ENCODE measurements at places on chromosomes 2 and 18.
A peak's percentile ranks its signal among the peaks of the same experiment; 100 is the strongest.

DNA sequence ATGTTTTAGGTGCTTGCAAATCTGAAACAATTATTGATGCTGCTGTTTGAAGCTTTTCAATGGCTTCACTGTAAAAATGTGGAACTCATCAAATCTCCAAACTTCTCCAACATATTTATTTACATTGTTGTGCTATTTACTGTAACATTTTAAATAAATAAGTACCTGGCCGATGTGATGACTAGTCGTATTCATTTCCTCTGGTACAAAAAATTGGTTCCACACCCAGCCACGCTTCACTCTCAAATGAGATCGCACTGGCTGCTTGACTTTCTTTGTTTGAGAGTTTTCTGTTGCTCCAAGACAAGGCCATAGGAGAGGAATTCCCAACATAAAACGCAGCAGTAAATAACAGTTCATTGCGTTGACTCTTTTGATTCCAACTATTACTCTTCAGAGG, 32.0 kb downstream of the CDH19 start:
- peak; percentile 51 for DNase-seq

GRCh38 chr2:3365219-3365618, 12.4 kb downstream of the EIPR1 start:
- DNase-seq = no peak

DNA sequence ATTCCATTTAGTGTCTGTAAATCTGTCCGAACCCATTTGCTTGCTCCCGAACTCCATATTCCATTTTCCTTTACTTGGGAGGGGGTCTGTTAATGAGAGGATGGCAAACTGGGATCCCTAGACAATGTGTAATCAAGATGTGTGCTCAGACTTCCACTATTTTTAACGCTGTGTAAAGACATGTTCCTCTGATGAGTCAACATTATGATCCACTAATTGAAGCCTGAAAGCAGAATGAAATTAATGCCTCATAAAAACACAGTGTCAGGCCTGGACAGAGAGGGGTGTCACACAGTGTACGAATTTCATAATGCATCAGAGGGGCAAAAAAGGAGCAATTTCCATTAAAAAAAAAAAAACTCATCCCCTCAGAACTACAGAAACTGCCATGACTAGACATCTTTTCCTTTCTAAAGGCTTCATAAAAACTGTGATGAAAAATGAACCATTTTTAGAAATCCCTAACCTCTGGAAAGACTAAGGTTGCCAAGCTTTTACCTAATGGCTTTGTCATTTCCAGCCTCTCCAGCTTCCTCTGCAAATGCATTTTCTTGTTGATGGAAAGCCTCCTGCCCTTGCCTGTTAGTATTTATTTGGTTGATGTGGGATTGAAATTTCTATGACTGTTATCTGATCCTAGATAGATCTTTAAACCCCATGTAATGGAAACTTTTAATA, 209.2 kb upstream of the DCC start:
- DNase-seq = no peak

- no peak for DNase-seq
Measured at GRCh38 chr2:240795916-240796510, 24.0 kb downstream of the KIF1A start.

- no peak for DNase-seq
Measured at GRCh38 chr18:12085786-12086185, 7.9 kb upstream of the ANKRD62 start.

All from posterior cingulate gyrus (tissue), 11 donors.